ENCODE measurements at places on chromosomes 3 and 15.

DNA sequence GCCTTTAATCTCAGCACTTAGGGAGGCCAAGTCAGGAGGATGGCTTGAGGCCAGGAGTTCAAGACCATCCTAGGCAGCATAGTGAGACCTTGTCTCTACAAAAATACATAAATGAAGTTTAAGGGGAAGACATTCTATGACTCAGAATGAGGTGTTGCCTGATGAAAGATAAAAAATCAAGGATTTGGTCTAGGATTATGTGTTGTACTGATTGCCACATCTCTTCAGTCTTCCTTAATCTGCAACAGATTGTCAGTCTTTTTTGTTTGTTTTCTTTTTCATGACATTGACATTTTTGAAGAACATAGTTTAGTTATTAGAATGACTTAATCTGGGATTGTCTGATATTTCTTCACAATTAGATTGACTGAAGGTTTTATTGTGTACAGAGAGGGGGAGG lies 26.3 kb upstream of the DPPA4 start:
- no peak for DNase-seq

GRCh38 chr3:173058229-173058628 lies 82.8 kb downstream of the SPATA16 start:
- DNase-seq, result no peak

- no peak for DNase-seq
Observed at GRCh38 chr15:77544162-77544561, 88.5 kb downstream of the LINGO1 start.

DNA sequence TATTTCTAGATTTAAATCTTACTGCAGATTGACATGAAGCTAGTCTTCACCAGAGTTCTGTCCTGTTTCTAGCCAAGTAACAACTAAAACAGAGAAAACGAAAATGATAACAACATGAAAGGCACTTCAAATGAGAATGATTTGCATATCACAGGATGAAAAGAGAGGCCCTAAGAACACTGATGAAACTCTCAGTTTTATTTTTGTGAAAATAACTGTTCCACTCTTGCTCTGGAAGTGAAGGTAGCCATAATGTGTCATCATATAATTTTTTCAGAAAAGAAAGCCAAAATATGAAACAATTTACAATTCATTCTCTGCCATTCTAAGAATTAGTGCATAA lies 274.4 kb downstream of the ADAMTSL3 start:
- DNase-seq, result peak; percentile 50

DNA sequence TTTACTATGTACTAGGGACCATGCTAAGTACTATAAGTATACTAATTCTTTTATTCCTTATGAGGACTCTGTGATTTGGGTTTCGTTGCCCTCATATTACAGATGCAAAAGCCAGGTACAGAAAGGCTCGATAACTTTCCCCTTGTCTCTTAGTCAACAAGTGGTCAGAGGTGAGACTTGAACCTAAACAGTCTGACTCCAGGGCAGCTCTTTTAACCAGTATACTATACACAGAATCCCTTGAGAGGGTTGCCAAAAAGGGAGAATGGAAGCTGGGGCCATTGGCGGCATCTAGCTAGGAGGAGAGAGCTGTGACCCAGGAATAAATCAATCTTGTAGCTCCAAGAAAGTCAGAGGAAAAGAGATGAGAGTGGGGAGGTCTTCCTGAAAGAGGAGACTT lies 92.4 kb downstream of the TOP2B start:
- no peak for DNase-seq

- no peak for DNase-seq
Observed at GRCh38 chr3:187181454-187182170, 15.7 kb upstream of the RTP1 start.

GRCh38 chr15:58724466-58724865 lies 25.0 kb downstream of the ADAM10 start:
- DNase-seq, result peak; percentile 69

DNA sequence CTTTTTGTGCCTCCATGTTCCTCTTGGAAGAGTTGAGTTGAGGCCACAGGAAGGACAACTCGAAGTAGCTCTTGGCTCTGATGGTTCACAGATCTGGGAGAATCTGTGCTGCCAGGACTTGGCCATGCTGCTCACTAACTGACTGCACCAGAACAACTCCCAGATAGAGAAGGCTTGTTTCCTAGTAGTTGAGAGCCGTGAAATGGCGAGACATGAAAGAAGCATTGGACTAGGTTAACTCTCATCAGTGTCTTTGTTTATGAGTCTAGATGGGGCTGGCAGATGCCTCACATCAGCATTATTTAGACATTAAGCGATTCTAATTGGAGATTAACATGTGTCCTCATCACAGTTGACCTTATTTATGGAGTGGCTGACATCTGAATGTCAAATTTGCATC lies 92.9 kb upstream of the AGBL1 start:
- no peak for DNase-seq

DNA sequence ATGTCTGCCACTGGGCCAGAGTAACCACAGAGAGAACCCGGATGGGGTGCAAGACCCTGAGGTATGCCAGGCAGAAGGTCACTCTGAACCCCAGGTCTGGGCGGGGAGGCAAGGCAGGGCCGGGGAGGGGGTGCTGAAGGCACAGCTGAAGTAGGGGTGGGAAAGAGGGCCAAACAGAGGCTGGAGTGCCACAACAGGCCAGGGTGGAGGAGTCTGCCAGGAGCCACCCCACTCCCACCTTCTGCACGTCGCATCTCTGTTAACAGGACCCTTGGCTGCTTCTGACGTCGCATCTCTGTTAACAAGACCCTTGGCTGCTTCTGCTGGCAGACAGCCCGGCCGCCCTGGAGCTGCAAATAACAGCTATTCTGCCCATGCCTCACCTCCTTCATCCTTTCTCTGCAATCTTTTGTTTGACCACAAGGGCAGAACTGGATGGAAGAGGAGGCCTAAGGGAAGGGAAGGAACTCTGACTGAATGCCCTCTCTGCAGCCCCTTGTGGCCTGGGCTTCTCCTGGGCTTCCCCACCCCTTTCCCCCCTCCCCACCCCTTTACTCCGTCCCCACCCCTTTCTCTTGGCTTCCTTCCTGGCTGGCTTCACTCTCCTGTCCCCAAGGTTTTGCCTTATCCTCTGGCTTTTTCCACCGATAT lies 20.6 kb upstream of the FBLN2 start:
- DNase-seq, result no peak

DNA sequence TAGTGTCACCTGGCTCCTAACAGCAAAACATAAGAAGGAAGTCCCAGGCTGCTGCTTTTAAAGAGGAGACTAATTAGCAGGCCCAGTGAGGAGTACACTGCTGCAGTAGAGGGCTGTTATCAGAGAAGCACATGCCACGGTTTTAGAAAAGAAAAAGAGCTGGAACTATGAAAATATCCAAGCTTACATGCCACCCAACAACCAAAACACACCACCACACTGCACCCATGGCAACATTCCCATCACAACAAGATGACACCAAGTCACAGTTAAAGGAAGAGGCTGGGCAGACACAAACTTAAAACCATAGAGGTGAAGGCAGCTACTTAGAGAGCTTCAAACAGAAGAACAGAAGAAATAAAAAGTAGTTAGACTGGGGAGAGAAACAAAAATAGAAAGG lies 37.0 kb downstream of the NPTN start:
- DNase-seq, result no peak

DNA sequence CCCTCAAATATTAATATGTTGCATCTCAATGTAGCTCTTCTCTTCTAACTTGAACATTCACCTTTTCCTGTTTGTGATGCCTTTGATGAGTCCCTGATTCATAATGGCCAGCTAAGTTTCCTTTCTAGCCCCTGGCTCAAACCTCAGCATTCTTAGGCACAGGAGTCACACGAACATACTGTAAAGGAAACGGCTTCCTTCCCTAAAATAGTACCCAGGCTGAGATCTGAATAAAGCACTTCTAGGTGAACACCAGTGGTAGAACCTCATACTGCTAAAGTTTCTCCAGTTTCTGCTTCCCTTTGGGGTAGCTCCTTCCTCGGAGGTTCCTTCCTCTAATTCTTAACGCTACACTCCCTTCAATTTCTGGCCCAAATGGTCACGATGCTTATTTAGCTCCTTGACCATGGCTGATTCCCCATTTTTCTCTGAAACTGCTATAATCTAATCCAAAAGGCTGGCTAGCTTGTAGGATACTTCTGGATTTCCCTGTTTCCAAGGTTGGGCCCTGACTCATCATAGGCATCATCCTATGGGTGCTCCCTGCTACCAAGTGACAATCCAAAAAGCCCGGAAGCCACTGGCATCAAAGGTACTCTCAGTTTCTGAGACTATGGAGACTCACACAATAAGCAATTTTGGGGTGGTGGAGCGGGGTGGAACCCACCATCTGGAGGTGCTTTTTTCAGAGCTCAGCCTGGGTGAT lies 2.4 kb downstream of the ANAPC13 start:
- DNase-seq, result no peak

DNA sequence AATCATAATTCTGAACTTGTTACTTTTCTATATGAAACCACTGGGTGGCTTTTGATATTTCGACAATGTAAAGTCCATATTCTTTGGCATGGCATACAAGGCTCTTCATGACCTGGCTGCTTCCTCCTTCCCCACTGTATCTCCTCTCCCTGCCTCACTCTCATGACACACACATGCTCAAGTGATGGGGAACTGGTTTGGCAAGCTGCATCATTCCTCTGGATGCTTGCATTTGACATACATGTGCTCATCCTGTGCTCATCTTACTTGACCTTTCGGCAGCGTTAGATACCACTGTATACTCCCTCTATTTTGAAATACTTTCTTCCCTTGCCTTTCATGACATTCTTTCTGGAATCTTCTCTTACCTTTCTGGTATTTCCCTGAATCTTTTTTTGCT lies 51.8 kb upstream of the ZDHHC23 start:
- DNase-seq, result no peak

GRCh38 chr3:143486611-143487010 lies 361.7 kb downstream of the SLC9A9 start:
- no peak for DNase-seq

DNA sequence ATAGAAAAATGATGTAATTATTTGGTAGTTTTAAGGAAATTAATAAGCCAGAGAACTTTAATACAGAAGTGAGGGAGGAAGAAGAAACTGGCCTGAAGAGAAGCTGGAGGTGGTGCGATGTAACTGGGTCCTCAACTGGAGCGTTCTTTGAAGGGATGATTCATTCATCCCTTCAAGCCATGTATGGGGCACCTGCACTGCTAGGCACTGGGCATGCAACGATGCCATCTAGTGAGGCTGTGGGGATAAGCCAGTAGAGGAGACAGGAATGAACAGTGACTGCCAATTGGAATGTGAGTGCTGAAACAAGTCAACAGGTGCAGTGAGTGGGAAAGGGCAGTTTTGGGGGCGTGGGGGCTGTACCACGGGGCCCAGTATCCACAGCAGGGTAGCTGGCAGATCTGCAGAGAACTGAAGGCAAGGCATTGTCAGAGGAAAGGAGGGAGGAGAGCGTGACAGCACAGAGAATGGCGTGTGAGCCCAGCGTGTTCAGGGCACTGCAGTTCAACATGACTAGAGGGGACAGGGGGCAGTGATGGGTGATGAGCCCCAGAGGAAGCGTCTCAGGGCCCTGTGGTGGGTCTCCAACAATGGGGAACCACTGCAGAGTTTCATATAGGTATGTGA lies 3.8 kb upstream of the KIF23 start:
- DNase-seq, result no peak

DNA sequence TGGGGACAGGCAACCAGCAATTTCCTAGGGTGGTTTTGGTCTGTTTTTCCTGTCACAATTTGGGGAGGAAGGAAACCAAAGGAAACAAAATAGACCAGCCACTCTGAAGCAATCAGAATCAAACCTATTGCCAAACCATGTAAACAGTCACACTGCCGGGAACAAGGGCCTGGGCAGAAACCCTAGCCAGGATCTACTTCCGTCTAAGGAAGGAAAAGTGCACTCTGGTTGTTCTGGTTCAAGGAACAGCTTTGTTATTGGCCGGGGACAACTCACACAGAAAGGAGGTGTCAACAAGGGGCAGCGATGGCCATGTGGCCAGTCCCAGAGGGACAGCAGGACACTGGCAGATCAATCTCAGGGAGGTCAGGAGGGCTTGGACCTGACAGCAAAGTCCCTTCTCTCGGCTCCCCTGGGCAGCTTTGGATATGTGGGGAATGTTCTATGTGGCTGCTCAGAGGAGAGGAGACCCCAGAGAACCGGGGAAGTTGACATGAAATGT lies 17.5 kb upstream of the RAD18 start:
- DNase-seq, result no peak

DNA sequence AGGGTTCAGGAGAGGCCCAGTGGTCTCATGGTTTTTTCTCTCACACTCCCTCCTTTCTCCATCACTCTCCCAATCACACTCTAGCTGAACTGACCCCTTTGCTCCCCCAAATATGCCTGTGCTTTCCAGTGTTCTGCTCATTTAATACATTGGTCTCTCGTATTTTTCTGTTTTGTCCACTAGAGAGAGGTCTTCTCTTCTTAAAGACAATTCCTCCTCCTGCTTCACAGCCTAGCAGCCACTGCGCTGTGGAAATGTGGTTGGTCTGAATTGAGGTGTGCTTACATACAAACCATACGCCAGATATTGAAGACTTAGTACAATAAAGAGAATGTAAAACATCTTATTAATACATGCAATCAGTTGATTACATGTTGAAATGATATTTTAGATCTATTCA lies 60.6 kb upstream of the XCR1 start:
- DNase-seq, result no peak

DNA sequence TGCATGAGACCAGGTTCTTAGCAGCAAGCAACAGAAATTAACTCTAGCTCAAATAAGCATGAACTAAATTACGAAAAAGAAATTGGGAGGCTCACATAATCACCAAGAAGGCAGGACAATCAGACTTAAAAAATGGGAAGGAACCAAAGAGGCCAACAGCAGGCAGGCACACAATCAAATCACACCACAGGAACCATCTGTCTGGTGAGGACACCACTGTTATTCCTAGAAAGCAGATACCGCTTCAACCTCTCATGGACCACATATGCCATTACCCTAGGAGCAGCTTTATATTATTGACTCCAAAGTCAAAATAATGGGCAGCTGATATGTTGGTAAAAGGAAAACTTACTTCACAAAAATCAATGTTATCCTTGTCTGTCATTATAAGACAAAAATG lies 51.6 kb downstream of the SUCLG2 start:
- no peak for DNase-seq

GRCh38 chr3:129018751-129019150 lies 17.6 kb downstream of the EFCC1 start:
- no peak for DNase-seq

DNA sequence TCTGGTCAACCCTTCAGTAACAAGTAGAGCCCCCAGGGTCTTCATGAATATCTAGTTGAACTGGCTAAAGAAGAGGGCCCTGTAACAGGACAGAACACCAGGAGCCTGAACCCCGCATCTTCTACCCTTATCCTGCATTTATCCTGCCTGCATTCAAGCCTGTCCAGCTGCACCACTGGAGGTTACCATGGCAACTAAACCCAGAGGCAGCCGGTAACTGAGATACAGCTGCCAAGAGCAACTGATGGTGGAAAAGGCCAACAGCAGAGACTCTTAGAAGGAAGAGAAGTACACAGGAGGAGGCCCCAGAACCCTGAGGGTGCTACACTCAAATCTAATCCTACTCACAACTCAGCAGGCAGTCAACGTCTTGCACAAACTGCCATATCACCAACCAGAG lies 3.7 kb upstream of the PRKAR2A start:
- DNase-seq, result no peak

DNA sequence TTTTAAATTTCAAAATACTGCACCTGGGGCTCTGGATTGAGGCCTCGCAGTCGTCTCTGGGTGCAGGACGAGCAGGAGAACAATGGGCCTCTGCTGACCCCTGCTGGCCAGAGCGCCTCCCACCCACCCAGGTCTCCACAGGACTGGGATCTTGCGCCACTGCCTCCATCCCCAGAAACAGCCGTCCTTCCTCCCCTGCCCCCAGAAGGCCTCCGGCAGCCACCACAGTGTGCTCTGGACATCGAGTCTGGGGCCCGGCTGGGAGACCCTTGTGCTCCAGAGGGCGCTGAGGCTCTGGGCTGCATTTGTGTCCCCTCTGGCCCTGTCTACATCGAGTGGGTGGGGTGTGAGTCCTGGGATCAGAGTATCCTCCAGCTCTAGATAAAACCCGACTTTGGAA lies 6.7 kb upstream of the ACSBG1 start:
- DNase-seq, result peak; percentile 90
